C1 segment of cervical spinal cord (tissue), 14 donors: ENCODE measurements at places on chromosomes 7 and 10.

GRCh38 chr7:151736403-151736909 is 140.5 kb downstream of the PRKAG2 start:
- DNase-seq = no peak

- DNase-seq = no peak
Measured at GRCh38 chr7:106344861-106345260, 60.1 kb upstream of the NAMPT start.

GRCh38 chr10:48981310-48981907 is 41.8 kb upstream of the LRRC18 start:
- no peak for DNase-seq

GRCh38 chr10:21401196-21401595 is 124.3 kb downstream of the SKIDA1 start:
- DNase-seq = no peak

DNA sequence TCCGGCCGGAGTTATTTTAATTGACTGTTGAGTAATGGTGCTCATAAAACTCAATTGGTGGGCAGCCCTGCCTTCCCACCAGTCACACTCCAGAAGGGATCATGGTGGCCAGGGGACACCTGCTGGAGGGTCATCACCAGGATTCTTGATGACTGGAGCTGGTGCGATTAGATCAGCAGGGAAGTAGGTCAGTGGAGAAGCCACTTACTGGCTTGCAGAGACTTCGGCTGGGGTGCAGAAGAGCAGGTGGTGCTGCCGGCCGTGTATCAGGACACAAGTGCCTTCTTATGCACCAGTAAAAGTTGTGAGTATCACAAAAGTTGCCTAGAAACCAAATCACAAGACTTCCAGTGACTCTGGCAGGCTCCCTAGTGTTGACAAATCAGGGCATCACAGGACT is 82.6 kb upstream of the CHCHD3 start:
- DNase-seq = no peak
